ENCODE measurements at places on chromosomes 3 and 15.

- DNase-seq = no peak
Observed at GRCh38 chr3:15439476-15439875, 12.1 kb downstream of the EAF1 start.

GRCh38 chr15:90360746-90361145 is 8.7 kb downstream of the ZNF774 start:
- DNase-seq = no peak

DNA sequence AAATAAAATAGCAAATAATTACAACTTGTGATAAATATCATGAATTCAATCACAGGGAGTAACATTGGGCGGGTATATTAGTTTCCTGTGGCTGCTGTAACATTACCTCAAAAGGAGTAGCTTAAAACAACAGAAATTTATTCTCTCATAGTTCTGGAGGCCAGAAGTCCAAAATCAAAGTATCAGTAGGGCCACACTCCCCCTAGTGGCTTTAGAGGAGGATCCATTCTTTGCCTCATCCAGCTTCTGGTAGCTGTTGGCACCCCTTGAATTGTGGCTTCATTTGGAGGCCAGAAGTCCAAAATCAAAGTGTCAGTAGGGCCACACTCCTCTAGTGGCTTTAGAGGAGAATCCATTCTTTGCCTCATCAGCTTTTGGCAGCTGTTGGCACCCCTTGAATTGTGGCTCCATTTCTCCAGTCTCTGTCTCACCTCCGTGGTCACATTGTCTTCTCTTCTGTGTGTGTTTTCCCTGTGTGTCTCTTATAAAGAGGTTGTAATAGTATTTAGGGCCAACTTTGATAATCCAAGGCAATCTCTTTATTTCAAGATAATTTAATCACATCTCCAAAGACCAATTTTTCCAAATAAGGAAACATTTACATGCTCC is 3.1 kb upstream of the CFAP20DC start:
- no peak for DNase-seq

GRCh38 chr15:31343831-31344230 is 17.2 kb downstream of the KLF13 start:
- no peak for DNase-seq

DNA sequence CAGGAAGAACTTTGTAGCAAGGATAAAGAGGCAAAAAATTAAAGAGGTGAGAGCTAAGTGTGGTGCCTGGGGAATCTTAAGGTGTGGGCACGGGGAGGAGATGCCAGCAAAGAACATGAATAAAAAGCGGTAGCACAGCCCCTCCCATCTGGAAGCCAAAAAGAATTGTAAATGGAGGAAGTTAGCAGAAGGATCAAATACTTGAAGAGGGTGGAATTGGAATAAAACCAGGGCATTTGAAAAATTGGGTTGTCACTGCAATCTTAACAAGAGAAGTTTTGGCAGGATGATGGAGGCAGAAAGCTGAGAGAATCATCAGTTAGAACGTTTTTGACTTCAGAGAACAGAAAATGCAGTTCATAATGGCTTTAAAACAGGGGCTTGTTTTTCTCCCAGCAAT is 2.4 kb downstream of the CCR2 start:
- DNase-seq = no peak

GRCh38 chr15:40562691-40563090 is 2.2 kb downstream of the CCDC32 start:
- no peak for DNase-seq

DNA sequence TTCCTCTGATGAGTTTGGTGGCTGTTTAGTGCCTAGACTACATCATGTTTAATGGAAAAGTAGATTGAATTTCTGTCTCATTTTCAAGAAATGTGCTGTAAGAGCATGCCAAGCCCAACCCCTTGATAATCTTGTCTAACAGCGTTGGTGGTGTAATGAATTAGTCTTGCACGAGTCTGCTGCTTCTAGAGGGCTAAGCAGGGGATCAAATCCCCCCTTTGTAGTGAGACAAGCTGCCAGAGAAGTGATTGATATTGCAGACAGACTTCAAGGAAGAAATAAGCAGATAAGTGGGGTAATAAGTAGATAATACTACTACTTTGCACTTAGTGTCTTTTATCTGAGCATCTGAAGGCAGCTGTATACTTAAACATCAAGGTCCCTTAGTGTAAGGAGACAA is 141.4 kb downstream of the TP63 start:
- no peak for DNase-seq

- DNase-seq = no peak
Observed at GRCh38 chr3:191372122-191372521, 41.8 kb upstream of the UTS2B start.

DNA sequence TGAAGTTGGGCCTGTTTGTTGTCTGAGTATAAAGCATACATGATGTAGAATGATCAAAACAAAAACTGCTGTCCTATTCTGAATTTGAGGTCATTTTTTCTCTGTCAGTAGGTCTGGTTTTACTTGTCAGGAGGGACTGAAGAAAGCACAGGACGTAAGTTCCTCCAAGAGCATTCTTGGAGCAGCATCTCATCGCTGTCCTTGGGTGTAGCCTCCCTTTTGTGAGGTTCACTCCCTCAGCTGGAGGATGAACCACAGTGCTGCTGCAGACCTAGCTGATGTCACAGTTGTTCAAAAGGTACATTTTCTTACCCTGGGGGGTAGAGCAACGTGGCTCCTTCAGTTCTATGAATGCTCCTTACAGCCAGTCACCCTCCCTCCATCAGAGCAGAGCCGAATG is 490.0 kb upstream of the TBL1XR1 start:
- no peak for DNase-seq

- no peak for DNase-seq
Observed at GRCh38 chr3:57986261-57986660, 22.0 kb upstream of the FLNB start.

- no peak for DNase-seq
Observed at GRCh38 chr3:37892927-37893600, 31.4 kb downstream of the CTDSPL start.

GRCh38 chr3:99869621-99870020 is 52.0 kb downstream of the CMSS1 start:
- no peak for DNase-seq

DNA sequence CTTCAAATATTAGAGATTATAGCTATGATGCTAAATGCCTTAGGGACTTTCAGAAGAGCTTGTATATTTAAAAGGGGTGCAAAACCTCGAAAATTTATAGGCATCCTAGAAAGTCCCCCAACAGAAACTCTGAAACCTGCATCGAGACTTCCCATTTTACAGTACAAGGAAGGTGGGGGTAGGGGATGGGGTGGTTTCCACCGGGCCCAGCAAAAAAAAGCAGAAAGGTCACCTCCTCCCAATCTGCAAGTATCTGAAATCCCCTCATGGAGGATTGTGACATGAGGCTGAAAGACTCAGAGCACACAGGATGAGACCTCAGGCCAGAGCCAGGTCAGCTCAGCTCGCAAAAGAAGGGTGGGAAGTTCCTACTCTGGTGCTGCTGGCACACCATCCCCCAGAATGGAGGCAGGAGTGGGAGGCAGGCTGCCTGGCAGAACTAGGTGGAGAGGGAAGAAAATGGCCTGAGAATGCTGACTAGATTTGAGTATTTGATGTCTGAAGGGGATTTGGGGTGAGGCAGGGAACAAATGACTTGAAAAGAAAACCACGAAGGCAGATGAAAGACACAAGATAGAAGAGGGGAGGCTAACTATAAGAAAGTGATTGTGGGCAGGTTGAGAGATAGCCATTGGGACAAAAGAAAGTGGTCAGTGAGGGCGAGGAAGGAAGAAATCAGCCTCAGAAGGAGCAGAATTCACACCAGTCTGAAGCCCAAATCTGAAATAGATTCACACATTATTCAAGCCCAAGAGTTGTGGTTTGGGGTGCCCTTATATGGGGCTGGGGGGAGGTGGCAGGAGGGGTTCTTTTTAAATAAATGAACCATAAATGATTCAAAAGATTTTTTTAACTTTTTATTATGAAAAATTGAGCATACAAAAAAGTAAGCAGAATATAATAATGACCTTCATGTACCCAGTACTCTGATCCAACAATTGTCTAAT is 22.5 kb upstream of the TSC22D2 start:
- no peak for DNase-seq

DNA sequence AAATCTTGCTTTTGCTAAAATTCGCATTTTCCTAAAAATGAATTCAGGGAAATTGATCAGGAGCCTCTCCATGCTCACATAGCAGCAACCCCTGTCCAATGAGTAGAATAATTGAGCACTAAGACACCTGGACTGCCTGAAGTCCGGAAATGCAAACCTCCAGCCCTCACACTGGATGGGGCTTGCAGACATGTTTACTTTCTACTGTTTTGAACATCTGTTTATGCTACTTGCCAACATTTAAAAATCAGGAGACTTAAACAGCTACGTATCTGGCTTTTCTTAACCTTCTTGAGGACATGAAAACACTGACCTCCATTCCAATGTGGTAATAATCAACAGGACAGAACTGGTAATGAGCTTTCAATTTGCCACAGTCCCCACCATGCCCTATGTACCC is 184.4 kb downstream of the SHOX2 start:
- DNase-seq = no peak

DNA sequence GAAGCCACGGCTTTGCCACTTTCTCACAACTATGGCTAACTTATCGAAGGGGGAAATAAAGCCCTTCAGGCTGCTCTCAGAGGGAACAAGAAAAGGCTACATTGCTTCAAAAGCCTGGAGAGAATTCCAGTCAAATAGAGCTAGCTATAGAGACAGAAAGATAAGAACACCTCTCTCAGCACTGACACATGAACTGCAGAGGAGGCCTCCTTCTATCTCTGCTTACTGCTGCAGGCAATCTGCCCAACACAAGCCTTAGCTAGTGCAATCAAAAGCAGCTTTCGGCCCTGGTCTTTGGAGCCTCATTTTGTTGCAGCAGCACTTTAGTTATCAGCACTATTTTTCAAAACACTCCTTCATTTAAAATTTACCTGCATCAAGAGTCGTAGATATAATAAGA is 118.4 kb upstream of the ROBO1 start:
- no peak for DNase-seq

GRCh38 chr3:70090322-70090913 is 90.9 kb downstream of the SAMMSON start:
- DNase-seq = no peak

- DNase-seq = no peak
Observed at GRCh38 chr3:188937389-188937788, 234.4 kb upstream of the TPRG1 start.

Data from NK-92 treated with Interleukin-12 subunit alpha and Interleukin-12 subunit beta, amount 100 ng/mL, for 24 hours (cell line).